Activated T-helper 1 cell treated with Interleukin-2 at 50 U/mL for 16 hours (primary cell): ENCODE measurements at places on chromosomes 12 and 14.

GRCh38 chr14:65506801-65507200 lies 94.3 kb downstream of the FUT8 start:
- no peak for DNase-seq

GRCh38 chr14:60637479-60638315 lies 11.6 kb downstream of the SIX1 start:
- no peak for DNase-seq

- no peak for DNase-seq
Observed at GRCh38 chr14:53964249-53964648, 7.6 kb upstream of the BMP4 start.

- DNase-seq, result no peak
Observed at GRCh38 chr12:16119618-16120415, 157.7 kb downstream of the SLC15A5 start.

DNA sequence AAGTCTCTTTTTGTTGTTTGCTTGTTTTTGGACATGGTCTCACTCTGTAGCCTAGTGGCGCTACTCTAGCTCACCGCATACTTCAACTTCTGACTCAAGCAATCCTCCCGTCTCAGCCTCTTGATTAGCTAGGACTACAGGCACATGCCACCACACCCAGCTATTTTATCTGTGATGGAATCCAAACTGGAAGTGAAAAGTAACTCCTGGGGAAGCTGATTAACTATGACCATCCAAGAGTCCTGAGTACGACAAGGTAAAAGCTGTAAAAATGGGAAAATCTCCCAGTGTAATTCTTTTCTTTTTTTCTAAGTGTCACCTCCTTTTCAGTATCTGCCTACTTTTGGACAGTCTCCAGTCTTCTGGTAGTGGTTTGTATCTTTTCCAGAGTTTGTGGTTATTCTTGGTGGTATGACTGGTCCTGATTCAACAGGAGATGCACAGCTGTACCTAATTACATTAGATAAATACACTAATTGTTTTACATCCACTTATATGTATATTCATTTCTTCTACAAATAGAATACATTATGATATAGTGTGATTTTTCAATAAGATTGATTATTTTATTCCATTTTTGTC lies 97.8 kb downstream of the SLC6A15 start:
- DNase-seq, result no peak

GRCh38 chr12:43336962-43337555 lies 214.9 kb downstream of the ADAMTS20 start:
- DNase-seq, result no peak

DNA sequence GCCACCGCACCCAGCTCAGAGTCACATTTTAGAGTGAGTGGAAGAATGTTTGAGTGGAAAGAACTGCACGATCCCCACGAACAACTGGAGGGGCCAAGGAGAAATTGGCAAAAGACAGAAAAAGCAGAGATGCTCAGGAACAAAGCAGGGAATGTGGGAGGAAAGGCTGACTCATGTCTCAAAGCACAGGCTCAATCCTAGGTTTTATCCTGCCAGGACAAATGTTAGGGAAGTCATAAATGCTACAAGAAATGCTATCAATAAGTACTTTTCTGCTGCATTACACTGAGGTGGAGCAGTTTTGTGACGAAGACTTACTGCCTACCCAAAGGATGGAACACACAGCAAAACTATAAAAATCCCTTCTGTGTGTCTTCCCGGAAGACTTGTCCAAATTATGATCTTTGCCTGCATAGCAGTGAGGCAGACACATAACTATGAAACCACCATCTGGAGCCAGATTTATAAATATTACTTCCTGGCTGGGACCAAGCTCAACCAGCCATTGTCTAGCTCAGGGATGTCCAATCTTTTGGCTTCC lies 26.7 kb downstream of the NIN start:
- DNase-seq, result no peak

- DNase-seq, result no peak
Observed at GRCh38 chr12:7892186-7892980, 19.7 kb upstream of the SLC2A14 start.

DNA sequence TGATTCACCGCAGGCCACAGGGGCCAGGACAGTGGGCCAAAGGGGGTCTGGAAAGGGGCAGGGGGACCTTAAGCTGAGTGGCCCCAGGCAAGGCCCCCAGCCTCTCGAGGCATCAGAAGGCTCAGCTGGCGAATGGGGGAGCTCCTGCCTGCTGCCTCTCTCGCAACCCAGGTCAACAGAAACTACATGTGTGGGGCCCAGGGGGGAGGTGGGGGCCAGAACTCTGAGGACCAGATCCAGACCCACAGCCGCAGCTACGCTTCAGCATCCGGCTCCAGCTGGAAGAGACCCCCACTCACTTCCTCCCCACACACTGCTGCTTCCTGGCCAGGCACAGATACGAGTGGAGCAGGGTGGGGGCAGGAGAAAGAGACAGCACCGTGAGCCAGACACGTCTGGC lies 46.5 kb downstream of the NCOR2 start:
- DNase-seq, result no peak

GRCh38 chr12:38445040-38445439 lies 128.5 kb downstream of the ALG10B start:
- no peak for DNase-seq

GRCh38 chr12:79023261-79023660 lies 158.7 kb downstream of the SYT1 start:
- no peak for DNase-seq

DNA sequence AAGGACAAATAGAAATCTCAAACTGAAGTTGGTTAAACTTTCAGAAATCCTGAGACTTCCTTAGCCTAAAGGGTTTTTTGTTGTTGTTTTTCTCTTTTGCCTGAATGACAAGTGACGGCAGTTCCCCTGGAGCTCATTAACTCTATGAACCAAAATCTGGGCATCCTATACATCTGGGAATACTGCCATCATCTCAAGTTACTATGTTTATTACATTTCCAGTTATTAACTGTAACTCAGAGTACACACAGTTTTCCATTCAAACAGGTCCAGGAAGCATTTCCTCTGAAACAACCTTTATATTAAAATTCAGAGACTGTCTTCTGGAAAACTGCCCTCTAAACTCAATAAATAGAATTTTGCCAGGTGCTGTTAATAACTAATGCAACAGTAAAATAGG lies 55.6 kb upstream of the CDKL1 start:
- no peak for DNase-seq

DNA sequence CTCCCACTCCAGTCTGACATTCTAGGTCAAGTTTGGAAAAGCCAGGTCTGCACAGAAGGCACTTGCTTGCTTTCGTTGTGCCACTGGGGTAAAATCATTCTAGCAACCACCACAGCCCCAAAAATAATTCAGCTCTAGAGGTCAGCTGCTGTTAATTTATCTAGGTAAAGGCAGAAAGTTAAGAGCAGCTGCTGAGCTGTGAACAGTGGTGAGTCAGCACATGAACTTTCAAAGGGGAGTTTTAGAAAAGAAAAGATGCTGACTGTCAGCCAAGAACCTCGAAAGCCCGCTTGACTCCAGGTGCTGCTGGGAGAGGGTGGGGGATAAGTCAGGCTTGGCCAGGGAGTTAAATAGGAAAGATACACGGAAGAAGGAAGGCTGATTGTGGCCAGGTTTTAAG lies 12.7 kb downstream of the CCDC197 start:
- no peak for DNase-seq
